ENCODE measurements at places on chromosomes 7 and 10. TPM values are rescaled to one million over a fixed set of nuclear protein-coding genes. Genes with fewer than 3 reads are reported as not detected.

The GIMAP7 gene
- 11.1 TPM for total RNA-seq

The SPDYE9 gene
- not detected for total RNA-seq

The EPDR1 gene
- 83.1 TPM for total RNA-seq

The SP8 gene
- not detected for total RNA-seq

The PRKCQ gene
- 72.0 TPM for total RNA-seq

The PFKFB3 gene
- 163 TPM for total RNA-seq

The GALNT17 gene
- 1.6 TPM for total RNA-seq

The POLR2J2 gene
- total RNA-seq: 3.8 TPM

The ZNF479 gene
- total RNA-seq: not detected

The ZNF365 gene
- total RNA-seq: not detected

The LRRN3 gene
- total RNA-seq: 1.5 TPM

The PAOX gene
- total RNA-seq: 3.5 TPM

The TBX20 gene
- not detected for total RNA-seq

The SFTPD gene
- 0.21 TPM for total RNA-seq

The NACAD gene
- total RNA-seq: 1.3 TPM

The TMEM213 gene
- total RNA-seq: not detected

The FAM25C gene
- not detected for total RNA-seq

The PLXDC2 gene
- total RNA-seq: 8.7 TPM

The TAS2R5 gene
- total RNA-seq: not detected

All from psoas muscle (tissue), 8 donors.